ENCODE measurements at places on chromosomes 1 and 21.

DNA sequence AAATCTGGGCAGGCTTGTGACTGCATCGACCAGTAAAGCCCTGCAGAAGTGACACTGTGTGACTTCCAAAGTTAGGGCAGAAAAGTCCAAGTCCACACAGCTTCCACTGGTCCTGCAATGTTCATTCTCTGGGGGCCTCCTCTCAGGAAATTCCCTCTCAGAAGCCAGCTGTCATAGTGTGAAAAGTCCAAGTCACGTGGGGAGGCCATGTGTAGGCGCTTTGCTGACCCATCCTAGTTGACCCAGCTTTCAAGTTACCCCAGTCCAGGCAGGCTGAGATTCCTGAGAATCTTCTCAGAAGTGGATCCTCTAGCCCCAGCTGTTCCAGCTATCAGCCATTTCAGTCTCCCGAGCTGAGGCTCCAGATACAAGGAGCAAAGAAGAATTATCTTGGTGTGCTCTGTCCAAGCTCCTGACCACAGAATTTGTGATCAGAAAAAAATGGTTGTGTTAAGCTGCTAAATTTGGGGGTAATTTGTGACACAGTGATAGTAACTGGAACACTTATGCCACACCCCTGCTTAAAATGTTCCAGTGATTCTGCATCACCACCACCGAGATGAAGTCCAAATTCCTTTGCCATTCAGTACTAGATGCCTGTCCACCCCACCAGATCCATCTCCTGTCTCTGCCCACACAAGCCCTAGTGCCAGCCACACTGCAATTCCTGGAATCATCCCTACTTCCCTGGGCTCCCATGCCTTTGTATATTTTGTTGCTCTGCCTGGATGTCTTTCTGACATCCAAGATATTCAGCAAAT is 2.5 kb upstream of the STUM start:
- no peak for DNase-seq

DNA sequence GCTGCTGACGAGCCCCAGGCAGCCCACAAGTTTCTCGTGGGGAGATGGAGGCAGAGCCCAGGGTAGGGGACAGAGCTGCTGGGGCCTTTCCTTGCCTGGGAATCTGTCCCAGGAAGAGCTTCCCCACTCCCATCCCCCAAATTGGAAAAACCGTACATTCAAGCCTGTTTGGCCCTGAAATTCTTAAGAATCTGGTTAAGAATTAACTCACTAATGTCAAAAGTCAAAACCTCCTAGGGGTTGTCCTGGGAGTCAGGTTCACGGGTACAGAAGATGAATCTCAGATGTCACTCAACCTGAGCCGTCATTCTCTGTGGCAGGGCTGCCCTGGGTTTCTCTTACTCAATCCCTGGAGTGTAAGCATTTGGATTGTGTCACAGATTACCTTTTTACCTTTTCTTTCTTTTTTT is 8.4 kb downstream of the C1orf115 start:
- no peak for DNase-seq

- no peak for DNase-seq
Observed at GRCh38 chr1:54973205-54973921, 7.1 kb upstream of the TMEM61 start.

- no peak for DNase-seq
Observed at GRCh38 chr1:193406901-193407300, 220.5 kb upstream of the B3GALT2 start.

- DNase-seq: no peak
Observed at GRCh38 chr1:98903726-98904125, 100.9 kb downstream of the PLPPR5 start.

- no peak for DNase-seq
Observed at GRCh38 chr1:210830034-210831028, 303.6 kb downstream of the KCNH1 start.

GRCh38 chr1:34978921-34979320 is 6.2 kb downstream of the TMEM35B start:
- no peak for DNase-seq

GRCh38 chr1:24244519-24245268 is 57.6 kb upstream of the IFNLR1 start:
- no peak for DNase-seq

GRCh38 chr1:107344268-107344760 is 203.5 kb downstream of the NTNG1 start:
- DNase-seq: no peak

DNA sequence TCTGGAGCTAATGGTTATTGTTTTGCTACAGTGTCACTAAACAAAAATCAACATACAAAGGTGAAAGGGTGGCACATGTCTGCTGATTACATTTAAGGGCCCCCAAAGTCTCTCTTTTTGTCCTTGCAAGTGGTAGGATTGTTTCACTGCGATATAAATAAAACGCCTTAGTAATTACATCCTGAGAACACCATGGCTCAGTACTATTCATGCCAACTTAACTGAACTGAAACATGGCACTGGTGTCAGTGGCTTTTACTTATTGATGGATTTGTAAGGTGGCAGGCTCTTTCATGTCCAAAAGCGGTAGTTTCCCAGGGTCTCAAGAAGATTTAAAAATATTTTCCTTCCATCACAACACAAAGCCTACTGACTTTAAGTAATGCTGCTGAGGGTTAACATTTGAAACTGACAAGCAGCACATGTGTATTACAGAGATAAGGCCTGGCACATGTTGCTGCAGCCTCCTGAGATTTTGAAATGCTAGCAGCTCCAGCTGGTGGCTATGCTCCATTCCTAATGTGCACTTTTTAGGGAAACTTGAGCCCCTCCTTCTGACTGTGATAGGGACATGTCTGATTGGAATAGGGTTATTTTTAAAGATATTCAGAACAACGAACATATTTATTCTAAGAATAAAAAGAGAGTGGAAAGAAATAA is 86.8 kb downstream of the ATP1B1 start:
- DNase-seq: no peak

DNA sequence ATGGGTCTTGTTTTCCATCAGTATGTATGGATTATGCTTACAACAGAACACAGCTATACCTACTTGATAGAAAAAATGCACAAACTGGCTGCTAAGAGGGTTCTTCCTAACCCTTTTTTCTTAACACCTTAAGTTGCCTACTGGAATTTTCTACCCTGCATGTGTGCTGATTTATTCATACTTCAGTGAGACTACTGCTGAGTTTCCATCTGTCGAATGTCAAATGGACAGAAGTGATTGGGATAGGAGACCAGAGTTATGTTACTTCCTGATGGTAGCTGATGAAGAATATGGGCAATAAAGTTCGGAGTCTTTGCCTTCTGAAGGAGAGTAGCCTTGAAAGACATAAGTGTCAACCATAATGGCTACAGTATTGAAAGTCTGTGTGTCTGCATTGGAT is 6.5 kb upstream of the DNM3 start:
- no peak for DNase-seq

- no peak for DNase-seq
Observed at GRCh38 chr1:112599477-112599876, 19.5 kb downstream of the ST7L start.

- DNase-seq: no peak
Observed at GRCh38 chr1:99808391-99809115, 41.6 kb upstream of the AGL start.

Measured in T-helper 22 cell (primary cell).